ENCODE measurements at places on chromosomes 2 and 18.

DNA sequence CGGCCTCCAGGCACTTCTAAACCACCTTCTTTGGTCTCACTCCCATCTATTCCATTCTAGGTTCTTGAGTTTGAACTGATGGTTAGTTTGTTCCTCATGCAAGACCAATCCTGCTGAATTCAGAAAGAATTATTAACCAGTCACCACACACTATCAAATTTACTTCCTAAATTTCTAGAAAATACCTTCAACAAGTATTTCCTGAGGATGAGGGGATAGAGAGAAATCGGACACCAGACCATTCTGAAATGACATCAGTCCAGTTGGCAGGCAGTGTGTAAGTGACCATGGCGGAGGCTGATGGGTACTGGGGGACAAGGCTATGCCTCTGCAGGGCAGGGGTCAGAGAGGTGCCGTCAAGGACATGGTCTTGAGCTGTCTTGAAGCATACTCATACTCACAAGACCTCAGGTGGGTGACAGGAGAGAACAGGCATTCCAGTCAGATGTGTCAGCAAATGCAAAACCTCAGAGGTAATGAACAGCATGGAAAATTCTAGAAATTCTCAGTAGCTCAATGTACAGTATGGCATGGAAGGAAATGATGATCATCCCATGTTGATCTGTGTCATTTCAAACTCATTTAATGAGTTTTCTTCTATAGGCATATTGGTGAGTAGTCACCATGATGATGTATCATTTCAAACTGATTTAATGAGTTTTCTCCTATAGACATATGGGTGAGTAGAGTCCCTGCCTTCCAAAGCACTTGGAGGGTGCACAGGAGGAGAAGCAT, 119.6 kb downstream of the DDX1 start:
- DNase-seq, result no peak

- DNase-seq, result no peak
Measured at GRCh38 chr2:240810621-240811020, 9.4 kb downstream of the KIF1A start.

DNA sequence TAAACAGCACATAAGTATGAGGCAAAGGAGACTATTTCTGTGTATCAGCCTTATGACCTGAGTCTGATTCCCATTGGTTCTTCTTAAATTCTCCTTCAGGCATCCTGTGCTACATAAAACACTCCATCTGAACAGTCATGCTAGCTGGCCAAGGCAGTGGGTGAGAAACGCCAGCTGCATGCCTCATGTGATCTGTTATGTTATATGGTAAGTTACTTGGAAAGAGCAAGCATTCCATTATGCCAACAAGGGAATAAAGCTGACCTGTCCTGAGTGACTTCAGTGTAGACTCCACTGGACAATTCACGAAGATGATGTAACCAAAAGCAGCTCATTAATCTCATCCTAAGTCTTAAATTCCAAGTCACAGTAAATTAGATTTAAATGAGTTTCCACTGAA, 216.5 kb upstream of the FN1 start:
- no peak for DNase-seq

GRCh38 chr2:51781691-51782090, 749.8 kb upstream of the NRXN1 start:
- DNase-seq, result no peak

GRCh38 chr2:49830846-49831245, 676.5 kb upstream of the FSHR start:
- DNase-seq, result no peak

DNA sequence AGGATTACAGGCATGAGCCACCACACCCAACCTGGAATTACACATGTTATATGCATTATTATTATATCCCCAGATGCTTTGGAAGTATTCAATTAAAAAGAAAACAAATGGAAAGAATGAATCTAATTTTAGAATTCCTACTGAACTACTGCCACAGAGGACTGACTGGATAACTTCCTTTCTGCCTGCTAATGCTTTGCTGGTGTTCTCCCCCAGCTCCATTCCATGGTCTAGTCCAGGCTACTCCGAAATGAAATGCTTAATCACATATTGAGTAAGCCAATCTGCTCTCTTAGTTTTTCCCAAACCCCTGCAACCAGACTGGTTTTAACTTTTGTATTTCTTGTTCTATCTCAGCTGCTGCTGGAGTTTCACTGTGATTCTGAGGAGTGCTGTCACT, 519.1 kb downstream of the SOX11 start:
- no peak for DNase-seq

DNA sequence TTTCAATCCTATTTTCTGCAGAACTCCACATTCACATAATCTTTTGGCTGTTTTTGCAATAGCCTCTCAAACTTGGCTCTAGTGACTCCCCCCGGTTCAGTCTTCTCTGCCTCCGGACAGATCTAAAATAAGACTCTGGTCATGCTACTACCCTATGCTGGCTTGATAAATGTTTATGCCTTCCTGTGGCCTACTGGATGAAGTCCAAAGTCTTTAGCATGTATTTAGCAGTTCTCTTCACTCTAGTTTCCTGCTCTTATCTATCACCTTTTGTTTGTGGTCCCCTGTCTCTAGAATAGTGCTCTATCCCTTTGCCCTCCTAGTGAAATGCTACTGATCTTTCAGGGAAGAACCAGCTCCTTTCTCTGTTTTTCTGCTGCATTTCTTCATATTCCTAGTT, 14.4 kb downstream of the ADCYAP1 start:
- DNase-seq, result no peak

- DNase-seq, result no peak
Measured at GRCh38 chr2:39666491-39667101, 879 bp downstream of the TMEM178A start.

DNA sequence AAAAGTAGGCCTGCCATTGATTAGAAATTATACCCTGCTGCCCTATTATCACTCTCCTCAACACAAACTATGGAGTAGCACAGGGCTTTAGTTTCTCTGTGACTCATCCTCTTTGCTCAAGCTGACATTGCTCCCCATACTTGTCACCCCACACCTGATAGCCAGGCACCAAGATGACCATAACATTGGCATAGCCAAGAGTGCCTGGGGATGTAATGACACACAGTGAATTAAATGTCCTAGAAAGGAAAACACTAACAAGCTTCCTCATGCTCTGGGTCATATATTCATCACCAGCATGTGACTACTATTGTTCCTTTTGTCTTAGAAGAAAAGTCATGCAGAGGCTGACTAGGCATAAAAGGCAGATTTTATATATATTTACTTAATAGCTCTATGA, 137.8 kb upstream of the RND3 start:
- no peak for DNase-seq
